Right renal cortex interstitium (tissue), 3 donors: ENCODE measurements at places on chromosomes 1 and 21.

- DNase-seq: no peak
Measured at GRCh38 chr1:116711263-116711840, 42.9 kb upstream of the CD2 start.

DNA sequence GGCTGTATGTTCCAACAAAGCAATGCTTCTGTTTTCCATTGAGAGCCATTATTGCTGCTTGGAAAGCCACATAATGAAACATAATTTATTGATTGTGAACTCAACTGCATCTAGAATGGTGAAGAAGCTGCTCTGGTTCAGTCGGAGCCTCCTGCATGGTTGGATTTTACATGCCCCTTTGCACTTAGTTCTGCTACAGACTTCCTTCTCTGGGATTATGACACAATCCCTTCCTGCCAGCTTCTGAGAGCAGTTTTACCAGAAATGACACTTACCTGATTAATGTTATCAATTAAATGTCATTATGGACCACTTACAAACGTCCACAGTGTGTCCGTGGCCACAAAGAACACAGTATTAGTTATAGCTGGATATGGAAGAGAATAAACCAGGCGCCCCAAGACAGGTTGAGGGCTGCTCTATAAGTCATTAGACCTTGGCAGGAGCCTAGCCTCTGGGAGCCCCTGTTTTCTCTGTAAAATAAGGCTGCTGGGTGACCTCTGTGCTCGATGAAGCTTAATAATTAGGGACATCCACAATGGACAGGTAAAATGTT lies 7.0 kb upstream of the CD58 start:
- no peak for DNase-seq

- DNase-seq: no peak
Measured at GRCh38 chr1:22606161-22606560, 30.3 kb upstream of the C1QA start.

- DNase-seq: no peak
Measured at GRCh38 chr1:184866991-184867788, 107.1 kb downstream of the NIBAN1 start.

DNA sequence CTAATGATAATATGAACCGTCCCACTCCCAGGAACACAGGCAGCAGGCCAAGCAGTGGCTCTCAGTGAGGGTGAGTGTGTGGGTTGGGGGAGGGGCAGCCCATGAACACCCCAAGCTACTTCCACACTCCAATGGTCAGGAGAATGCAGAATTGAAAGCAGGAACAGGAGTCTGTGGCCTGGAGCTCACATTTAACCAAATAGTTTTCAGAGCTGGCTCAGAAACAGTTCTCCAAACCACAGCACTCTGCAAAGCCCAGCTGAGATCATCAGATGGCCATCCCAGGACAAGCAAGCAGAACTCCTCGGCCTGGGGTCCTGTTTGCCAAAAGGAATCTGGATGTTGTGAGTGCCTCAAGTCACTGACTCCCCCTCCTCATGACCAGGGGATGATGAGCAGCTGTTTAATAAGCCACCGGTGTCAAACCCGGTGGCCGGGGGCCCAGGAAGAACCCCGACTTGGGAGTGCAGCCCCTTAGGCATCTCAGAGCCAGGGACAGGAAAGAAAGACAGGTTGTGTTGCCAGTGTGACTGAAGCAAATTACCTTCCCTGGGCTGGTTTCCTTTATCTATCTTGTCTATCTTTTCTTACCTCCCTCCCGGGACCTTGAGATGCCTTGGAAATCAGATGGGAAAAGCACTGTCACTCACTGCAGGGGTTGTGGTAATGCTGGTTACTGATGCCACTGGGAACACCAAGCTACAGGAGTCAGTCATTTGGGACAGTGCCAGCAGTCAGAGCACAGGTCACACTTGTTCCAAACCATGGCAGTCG lies 20.4 kb downstream of the DEGS1 start:
- DNase-seq: no peak

DNA sequence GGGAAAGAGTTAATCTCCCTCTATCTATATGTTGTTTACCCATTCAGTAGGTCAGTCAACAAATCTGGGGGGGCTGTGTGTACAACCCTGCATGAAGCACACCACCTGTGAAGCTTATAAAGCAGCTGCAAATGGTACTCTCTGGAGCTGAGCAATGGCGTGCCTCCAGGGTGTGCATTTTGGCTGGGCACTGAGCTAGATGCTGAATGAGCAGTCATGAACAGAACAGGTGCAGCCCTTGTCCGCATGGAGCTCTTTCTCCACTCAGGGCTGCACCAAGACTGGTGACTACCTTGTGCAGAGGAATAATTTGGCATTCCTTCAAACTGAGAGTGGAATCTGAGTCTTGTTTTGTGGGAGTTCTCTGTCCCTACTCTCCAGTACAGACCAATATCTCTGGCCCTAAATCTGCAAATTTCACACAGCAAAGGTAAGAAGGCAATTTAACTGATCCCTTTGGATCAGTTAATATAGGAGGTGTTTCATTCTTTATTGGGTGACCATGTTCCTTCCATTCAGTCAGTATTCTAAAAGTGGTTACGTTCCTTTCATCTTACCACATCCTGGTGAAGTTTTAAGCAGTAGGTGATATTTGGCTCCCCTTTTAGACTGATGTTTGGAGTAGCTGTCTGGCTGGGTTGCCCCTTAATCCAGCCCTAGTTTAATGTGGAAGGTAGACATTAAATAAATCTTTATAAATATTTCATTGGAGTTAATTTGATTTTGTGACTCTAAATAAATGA lies 76.0 kb downstream of the GPR88 start:
- no peak for DNase-seq

DNA sequence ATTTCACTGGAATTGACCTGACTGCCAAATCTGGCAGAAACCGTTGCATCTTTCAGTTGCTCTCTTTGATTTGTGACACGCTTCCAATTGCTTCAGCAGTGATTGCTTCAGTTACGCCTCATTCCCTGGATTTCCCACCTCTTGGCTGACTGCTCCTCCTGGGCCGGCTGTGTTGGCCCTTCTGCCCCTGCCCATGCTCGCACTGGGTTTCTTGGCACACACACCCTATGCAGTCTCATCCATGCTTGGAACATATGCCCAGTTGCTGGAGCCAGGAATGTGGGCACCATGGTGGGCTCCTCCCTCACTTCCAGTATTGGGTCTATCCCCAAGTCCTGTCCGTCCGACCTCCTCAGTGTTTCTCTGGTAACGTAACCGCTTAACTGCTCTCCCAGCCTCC lies 2.2 kb upstream of the ZBTB21 start:
- no peak for DNase-seq

DNA sequence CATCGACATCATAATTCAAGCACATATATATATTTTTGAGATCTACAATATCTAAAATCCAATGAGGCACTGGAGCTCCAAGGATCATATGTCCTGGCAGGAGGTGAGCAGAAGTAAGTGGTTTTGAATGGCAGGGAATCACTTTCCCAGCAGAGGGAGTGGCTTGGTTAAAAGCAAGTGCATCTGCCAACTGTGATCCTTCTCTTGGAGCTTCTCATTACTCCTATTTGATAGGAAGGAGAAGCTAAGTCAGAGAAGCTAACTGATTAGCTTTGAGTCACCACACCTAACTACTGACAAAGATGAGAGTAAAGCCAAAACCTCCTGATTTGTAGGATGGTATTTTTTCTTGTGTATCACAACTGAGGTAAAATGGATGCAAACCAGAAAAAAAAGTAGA lies 55.0 kb downstream of the ALG14 start:
- no peak for DNase-seq

DNA sequence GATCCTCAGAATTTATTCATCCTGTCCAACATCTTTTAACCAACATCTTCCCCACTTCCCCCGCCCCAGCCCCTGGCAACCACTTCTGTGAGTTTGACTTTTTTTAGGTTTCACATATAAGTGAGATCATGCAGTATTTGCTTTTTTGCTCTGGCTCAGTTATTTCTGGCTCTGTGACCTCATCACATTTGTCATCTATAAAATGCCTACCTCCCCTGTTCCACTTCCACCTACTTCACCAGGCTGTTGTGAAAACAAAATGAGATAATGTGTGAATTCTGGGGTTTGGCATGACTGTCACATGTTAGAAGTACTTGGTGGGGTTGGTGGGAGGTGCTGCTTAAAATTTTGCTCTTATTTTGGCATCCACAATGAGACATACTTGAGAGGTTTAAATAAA lies 18.4 kb downstream of the HHAT start:
- DNase-seq: no peak

- DNase-seq: no peak
Measured at GRCh38 chr1:47631411-47631995, 193.7 kb downstream of the FOXD2 start.

GRCh38 chr1:232991238-232991637 lies 40.8 kb downstream of the NTPCR start:
- no peak for DNase-seq

- DNase-seq: no peak
Measured at GRCh38 chr1:107649023-107649422, 316.0 kb downstream of the VAV3 start.

DNA sequence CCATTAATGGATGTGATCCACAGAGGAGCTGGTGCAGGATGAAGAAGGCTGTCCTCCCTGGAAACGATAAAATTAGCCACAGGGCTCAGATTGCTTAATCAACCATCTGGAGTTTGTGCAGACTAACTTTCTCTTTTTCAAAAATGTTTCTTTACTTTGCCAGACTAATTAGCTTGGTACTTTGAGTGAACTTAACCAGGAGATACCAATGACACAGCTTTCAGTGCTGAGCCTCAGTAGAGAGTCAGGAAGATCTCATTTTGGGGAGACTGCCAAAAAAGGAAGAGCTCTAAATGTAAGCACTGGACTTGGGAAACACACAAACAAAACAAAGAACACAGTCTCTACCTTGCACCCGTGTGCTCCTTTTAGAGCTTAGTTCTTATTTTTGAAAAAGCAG lies 248.1 kb upstream of the DEPDC1 start:
- no peak for DNase-seq
